ENCODE measurements at places on chromosomes 2 and 18. TPM values are rescaled to one million over a fixed set of nuclear protein-coding genes. Genes with fewer than 3 reads are reported as not detected.
A peak's percentile ranks its signal among the peaks of the same experiment; 100 is the strongest.

AQP12A gene
- not detected for total RNA-seq

DNAJC5G gene
- total RNA-seq, result not detected

BOLL gene
- not detected for total RNA-seq

PRKAG3 gene
- not detected for total RNA-seq

NPAS2 gene
- 64.5 TPM for total RNA-seq

CAPN13 gene
- total RNA-seq, result 0.10 TPM

ELOA2 gene
- not detected for total RNA-seq

MAL gene
- 12.8 TPM for total RNA-seq

GRCh38 chr18:74590671-74591070 is 7.0 kb upstream of the ZNF407 start:
- no peak for DNase-seq

DNA sequence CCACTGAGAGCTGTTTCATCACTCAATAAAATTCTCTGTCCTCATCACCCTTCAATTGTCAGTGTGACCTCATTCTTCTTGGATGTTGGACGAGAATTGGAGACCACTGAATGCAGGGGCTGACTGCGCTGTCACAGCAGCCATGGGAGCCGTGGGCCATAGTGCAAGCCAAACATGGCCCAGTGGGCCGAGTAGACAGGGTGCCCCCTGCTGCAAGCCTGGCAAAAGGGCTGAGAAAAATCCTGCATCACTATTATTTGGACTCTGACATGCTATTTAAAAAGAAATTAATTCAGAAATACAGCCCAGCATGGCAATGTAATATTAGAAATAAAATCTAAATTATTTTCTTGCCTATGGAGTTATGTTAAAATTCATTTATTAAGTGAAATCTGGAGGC is 67.8 kb upstream of the FAM98A start:
- DNase-seq, result no peak

DNA sequence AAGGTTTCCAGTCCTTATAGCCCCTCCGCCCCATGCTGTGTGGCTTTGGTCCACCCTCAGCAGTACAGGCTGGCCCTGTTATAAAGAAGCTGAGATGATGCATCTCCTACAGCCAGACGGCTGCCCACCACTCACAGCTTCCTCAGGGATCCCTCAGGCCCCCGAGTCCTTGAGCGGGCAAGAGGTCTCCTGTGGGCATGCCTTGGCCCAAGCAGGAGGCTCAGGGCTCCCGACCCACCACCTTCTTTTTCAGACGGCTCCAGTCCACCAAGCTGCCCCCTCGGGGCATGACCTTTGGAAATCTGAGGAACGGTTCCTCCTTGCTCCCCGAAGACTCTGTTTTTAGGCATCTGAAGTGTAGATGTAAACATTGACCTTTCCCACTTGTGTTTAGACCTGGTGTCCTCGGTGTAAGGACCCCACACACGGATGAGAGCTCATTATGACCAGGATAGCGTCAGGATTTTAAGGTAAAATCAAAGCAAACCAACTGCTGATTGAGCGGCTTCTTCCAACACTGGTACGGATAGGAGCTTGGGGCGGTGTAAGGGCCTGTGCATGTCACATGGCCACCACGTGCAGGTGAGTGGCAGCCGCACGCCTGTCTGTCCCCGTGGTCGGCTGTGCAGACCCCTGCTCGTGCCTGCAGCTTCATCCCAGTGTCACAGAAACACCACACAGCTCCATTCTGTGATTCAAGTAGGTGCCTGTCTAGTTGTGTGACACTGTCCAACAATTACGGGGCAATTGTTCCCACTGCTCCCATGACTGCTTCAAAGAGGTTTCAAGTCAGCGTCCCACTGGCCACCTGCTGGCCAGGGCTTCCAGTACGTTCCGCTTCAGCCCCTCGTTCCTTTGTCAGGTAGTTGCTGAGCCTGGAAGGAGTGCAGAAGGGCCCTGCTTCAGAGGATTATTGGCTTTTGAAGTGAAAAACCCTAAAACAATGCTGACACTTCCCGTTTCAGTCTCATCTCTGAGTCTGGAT is 74.7 kb downstream of the NDUFA10 start:
- DNase-seq, result no peak

DNA sequence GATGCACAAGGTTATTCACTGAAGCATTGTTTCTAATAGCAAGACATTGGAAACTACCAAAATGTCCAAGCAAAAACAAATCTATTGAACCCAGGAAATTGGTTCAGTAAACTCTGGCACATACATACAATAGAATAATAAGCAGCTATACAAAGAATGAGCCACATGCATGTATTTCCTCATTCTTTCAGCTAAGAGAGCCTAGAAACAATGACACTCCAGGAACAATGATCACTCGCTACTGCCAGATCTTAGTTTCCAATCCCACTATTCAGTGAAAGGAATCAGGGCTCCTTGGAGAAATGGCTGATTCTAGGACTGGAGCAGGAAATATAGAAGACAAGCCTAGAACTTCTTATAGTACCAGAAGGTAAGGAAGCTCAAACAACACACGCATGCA is 221.9 kb upstream of the AGAP1 start:
- DNase-seq, result no peak

GRCh38 chr18:48778344-48779011 is 172.3 kb downstream of the SMAD7 start:
- DNase-seq, result no peak

DNA sequence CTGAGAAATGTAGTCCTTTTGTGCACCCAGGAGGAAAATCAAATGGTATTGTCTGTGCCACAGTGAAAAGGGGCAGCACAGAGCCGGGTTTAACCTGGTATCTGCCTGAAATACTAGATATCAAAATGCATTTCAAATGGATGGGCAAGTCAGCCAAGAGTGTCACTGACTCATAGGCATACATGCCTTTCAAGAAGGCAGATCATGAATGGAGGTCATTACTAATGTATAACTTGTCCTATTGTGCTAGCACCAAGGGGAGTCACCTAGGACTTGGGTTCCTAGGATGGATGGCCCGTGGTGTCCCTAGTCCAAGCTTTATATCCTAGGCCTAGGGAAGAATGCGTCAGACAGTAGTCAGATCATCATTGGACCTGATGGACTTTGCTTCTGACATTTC is 49.9 kb downstream of the TCF7L1 start:
- no peak for DNase-seq

DNA sequence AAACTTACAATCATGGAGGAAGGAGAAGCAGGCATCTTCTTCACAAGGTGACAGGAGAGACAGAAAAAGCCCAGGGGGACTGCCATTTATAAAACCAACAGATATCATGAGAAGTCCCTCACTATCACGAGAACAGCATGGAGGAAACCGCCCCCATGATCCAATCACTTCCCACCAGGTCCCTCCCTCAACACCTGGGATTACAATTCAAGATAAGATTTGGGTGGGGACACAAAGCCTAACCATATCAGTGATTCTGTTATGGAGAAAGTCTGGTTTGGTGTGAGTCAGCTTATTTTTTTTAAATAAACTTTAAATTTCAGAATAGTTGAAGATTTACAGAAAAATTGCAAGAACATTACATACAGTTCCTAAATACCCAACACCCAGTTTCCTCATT is 84.7 kb upstream of the SP3 start:
- DNase-seq, result no peak

GRCh38 chr18:26468931-26469340 is 79.4 kb downstream of the KCTD1 start:
- no peak for DNase-seq

GRCh38 chr2:100262555-100263320 is 59.6 kb downstream of the LONRF2 start:
- DNase-seq, result peak; percentile 90

- no peak for DNase-seq
These were observed 8.1 kb downstream of the METTL21A start for GRCh38 chr2:207617011-207617671.

GRCh38 chr18:59423259-59423658 is 64.2 kb upstream of the LMAN1 start:
- DNase-seq, result no peak

- peak; percentile 62 for DNase-seq
These were observed 69.3 kb downstream of the KCNG2 start for GRCh38 chr18:79866889-79867574.

GRCh38 chr2:150258781-150259307 is 228.6 kb downstream of the RND3 start:
- no peak for DNase-seq

DNA sequence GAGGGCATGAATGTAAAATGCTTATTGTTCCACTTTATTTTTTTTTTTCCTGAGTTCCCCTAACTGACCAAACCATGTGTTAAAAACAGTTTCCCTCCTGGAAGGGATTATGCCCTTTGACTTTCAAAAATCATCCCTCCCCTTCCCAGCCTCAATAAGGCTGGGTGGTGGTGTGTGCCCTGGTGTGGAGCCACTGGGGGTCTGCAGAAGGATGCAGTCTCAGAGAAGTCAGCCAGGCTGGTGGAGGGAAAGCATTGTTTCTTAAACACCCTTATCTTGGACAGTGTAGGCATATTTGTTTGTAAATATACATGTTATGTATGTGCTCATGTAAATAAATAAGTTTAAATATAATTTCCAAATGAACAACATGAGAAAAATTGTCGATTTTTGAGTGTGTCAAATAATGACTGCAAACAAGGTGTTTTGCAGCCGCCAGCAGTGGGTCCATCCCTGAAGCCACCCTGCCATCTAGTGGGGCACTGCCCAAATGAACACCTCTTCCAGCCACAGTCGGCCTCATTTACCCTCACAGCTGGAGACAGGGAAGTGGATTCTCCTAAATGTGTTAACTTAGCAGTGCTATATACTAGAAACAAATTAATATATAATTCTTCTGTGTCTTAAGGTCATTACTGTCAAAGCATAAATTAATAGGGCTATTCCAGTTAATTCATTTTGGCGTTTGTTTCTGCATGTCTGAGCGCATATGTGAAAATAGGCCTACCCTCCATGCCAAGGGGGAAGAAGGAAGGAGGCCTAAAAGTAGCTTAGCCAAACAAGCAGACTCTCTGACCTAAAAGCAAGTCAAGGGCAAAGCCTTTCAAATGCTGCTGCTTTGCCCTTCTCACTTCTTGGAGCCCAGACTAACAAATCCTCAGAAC is 209.6 kb upstream of the PIK3C3 start:
- DNase-seq, result no peak

- DNase-seq, result peak; percentile 35
These were observed 138.4 kb upstream of the CCDC68 start for GRCh38 chr18:55097456-55098170.

DNA sequence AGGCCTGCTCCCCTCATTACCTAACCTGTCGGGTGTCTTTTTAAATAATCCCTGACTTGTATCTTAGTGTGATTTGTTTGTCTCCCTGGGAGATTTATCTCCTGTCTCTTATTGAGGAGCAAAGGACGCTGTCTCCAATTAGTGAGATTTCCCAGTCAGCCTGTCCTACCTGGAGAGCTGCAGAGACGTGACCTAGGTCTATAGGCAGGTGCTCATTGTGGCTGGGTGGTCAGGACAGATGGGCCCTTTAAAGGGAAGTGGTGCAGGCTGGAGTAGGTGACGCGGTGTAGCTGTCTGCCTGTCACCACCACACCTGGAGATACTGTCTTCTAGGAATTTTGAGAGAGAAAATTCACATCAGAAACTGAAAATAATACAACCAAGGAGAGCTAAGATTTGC is 28.0 kb downstream of the PLB1 start:
- DNase-seq, result no peak

All from lower leg skin (tissue), 4 donors.